Left renal pelvis (tissue), 4 donors: ENCODE measurements at places on chromosomes 6 and 20. TPM values are rescaled to one million over a fixed set of nuclear protein-coding genes. Genes with fewer than 3 reads are reported as not detected.

DNA sequence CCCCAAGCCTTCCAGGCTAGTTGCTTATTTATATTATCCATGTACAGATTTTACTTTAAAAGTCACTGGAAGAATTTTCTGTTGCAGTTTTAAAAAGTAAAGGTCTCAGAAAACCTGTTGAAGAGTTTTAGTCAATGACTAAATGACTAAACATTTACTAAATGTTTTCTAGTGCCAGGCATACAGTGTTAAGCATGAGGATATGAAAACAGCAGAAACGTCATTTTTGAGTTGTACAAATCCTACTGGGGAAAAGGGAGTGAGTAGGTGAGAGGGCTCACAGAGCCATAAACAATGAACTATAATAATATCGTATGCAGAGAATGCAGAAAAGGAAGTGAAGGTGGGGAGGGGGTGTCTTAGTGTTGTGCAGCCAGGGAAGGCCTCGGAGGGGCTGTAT lies 66.3 kb downstream of the MAN1A1 start:
- DNase-seq, result no peak

The F13A1 gene
- polyA plus RNA-seq, result 18.2 TPM

GRCh38 chr6:43817192-43817591 lies 47.2 kb downstream of the VEGFA start:
- no peak for DNase-seq

The CALHM5 gene
- 0.96 TPM for polyA plus RNA-seq

GRCh38 chr6:130781557-130781956 lies 45.6 kb upstream of the SMLR1 start:
- no peak for DNase-seq

The VSTM2L gene
- polyA plus RNA-seq, result 2.6 TPM

DNA sequence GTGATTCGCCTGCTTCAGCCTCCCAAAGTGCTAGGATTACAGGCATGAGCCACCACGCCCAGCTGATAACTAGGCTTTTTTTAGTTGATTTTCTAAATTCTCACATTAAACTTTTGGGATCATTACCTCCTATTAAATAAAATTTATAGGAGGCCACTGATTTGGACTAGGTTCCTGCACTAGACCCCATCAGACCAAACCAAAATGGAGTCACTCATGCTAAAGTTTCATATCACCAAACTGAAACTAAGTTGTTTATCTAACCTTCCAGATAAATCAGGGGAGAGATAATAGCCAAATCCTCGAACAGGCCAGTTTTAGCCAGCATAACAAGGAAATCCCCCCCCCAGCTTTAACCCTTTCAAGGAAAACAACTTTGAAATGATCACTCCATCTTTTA lies 98.4 kb upstream of the SLC22A16 start:
- DNase-seq, result no peak

GRCh38 chr20:38799203-38799602 lies 6.3 kb upstream of the PPP1R16B start:
- no peak for DNase-seq

- no peak for DNase-seq
Measured at GRCh38 chr20:53488775-53489272, 104.8 kb downstream of the ZNF217 start.

GRCh38 chr6:104940893-104941728 lies 15.8 kb upstream of the LIN28B start:
- no peak for DNase-seq

DNA sequence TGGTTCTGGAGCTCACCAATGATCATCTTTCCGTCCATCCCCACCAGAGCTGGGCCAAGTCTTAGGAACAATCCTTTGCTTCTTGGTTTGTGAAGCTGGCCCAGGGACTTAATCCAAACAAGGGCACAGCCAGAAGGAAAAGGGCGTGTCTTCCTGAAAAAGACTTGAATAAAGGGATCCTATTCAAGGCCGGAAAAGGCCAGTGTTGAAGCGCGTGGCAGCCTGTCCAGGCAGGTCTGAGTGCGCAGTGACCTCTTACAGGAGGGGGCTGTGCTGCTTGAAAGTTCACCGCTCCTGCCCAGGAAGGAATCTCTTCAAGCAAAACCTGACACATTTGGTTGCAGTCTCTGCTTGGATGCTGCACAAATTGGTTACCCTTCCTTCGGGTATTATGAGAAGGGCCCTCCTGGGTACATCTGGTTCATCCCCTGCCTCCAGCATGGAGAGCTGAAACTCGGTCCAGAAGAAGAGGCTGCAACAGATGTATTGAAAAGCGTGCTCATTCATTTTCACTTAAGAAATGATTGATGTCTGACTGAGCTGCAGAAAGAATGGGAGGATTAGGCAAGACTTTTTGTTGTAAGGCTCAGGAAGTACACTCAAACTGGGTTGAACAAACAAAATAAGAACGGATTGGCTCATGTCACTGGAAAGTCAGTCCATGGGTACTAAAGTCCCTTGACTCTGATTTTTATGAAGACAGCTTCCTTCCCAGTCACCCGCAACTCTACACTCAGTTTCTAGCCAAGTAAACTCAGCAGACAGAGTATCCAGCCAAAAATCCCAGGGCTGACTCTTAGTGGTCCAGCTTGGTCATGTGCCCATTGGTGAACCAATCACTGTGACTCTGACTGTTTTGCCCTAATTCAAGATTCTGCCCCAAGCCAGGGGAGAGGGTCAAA lies 136.3 kb downstream of the TFAP2C start:
- DNase-seq, result no peak

DNA sequence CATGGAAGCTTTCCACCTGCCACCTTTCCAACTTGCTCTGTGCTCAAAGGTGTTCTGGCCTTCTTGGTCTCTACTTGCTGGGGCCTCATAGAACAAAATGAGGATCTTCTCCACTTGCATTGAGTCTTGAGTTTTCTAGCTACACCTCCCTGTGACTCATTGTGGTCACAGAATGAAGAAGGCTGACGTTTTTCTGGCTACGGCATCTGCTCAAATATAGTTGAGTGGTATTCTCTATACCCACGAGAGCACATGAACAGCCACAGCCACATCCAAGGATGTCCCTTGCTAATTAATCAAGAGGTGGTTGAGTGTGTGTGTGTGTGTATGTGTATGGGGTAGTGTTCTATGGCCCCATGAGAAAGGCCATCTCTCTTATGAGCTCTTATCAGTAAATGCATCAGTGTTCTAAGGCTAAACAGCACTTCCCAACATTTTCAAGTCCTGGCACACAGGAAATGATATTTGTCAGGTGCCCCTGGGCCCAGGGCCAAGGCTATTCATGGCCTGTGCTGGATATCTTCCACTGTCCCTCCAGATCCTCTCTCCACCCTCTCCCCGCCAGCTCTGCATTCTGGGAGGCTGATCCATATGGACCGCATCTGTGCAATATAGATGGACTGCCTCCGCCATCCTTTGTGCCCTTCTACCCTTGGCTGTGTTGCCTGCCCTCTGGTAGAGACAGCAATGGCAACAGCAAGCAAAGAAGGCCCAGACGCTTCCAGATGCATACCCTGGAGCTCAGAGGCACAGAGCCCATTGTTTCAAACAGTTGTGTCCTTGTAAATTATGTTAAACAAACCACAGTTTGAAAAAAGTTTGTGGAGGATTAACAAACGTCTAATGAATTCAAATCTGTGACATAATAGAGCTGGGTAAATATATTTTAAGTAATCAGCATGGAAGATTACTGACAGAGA lies 150.2 kb downstream of the LRFN2 start:
- DNase-seq, result no peak

- DNase-seq, result no peak
Measured at GRCh38 chr20:62523473-62524203, 47.8 kb upstream of the GATA5 start.

- no peak for DNase-seq
Measured at GRCh38 chr6:149229096-149229495, 88.4 kb upstream of the TAB2 start.

The WFDC9 gene
- polyA plus RNA-seq, result not detected

- no peak for DNase-seq
Measured at GRCh38 chr6:167703781-167704180, 122.9 kb upstream of the AFDN start.

The SOX4 gene
- 158 TPM for polyA plus RNA-seq

- DNase-seq, result no peak
Measured at GRCh38 chr20:62737271-62737811, 28.7 kb downstream of the NTSR1 start.

- DNase-seq, result no peak
Measured at GRCh38 chr6:21750575-21750974, 157.0 kb downstream of the SOX4 start.

The WFDC12 gene
- not detected for polyA plus RNA-seq

- DNase-seq, result no peak
Measured at GRCh38 chr20:18284805-18285533, 3.4 kb upstream of the ZNF133 start.

DNA sequence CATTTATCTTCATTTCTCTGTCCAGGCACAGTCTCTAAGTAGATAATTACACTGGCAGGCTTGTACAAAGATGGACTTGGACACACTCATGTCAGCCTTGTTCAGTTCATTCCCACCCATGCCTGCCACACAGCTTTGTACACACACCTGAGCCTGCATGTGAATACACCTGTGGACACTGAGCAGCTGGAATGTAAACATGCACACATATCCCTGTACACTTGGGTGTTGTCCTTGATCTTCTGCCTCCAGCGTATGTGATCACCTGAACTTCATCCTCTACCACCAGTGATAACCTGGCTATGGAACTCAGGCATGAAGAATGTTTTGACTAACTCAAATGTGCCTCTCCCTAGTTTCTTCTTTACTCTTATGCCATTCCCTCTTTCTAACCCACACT lies 190.6 kb downstream of the DHX35 start:
- DNase-seq, result no peak

DNA sequence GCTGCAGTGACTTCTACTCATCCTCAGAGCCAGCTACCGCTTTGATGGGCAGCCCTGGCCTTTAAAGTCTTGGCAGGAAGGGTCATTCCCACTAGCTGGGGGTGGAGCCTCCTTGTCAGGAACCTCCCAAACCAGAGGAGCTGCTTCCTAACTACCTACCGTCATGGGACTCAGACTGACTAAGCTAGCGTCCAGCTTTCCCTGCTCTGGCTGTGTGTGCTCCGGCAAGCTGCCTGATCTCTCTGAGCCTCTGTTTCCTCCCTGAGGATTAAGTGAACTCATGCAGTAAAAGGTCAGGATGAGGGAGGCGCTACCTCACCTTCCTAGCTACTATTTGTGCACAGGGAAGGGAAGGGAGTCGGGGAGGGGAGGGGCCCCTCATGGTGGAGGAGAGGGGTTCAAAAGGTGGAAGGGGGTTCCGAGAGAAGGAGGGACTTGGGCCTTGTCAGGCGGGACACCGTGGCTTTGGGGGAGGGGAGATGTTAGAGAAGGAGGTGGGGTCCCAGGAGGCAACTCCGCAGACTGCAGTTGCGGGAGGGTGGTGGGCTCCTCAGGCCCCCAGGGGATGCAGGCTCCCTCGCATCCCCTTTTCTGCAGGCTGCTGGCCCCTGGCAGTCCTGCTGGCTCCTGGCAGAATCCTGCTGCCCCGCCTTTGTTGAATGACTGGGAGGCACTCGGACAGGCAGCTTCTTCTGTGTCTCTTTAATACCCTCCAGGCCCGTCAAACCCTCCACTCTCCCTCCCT lies 9.8 kb downstream of the DUSP15 start:
- no peak for DNase-seq

The ZNF322 gene
- 50.8 TPM for polyA plus RNA-seq

DNA sequence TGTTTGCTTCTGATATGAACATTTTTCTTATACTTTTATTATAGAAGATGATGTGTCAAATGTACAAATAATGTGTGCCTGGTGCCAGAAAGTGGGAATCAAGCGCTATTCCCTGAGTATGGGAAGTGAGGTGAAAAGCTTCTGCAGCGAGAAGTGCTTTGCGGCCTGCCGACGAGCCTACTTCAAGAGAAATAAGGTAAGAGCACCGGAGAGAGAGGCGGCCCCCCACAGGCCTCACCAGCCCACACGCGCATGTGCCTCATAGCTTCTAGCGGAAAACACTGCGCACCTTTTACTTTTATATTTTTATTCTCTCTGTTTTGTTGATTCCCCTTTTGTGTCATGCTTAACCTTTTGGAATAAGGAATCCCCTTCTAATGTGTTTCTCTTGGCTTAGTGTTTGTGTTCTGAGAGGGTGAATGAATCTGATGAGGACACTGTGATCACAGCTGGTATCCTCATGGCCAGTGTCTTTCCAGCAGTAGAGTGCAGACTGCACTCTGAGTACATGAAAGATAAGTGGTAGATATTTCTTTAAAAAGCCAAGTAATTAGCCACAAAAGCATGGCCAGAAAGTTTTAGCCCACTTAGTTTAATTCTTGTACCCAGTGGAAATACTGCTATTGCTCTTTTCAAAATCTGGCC lies 43.6 kb downstream of the SOBP start:
- no peak for DNase-seq

The KIF6 gene
- polyA plus RNA-seq, result 5.5 TPM

DNA sequence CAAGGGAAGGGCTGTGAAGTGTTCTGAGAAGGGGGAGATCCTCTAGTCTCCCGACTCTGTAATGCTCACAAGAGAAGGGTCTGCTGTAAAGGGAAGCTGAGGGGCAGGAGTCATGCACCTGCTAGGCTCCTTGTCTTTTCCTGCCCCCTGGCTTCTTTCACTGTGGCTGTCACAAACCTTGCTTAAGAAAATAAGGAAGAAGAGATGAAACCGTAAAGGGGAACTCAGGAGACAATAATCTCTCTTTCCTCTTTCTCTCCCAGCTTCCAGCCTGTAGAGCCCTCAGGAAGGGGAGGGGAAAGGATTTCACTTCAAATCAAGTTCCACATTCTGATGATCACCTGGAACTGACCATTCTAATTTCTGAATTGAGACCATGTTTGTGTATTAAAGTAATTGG lies 26.3 kb downstream of the SLC13A3 start:
- no peak for DNase-seq

DNA sequence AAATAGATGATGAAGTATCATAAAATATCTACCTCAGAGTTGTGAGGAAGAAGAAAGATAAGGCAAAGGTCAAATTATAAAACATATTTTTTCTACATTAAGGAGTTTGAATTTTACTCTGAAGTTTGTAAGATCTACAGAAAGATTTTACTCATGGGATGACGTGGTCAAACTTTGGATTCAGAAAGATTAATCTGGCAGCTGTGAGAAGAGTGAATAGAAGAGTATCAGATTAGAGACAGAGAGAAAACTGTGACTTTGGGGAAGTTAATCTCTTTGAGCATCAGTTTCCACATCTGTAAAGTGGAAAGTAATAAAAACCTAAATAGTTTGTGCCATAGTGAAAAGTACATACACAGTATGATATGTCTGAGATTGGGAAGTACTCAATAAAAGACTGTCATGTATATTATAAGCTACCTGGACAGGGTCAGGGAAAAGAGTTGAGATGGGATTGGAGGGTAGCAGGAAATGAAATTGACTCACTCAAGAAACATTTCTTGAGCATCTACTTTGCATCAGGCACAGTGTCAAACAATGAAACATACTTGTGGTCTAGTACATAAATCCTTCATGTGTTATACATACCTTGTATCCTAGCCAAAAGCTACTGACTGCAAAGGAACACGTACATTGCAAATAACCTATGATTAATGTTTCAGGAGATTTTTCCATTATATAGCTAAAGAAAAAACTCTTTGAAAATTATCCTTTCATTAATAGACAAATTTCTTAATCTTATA lies 222.1 kb downstream of the TMEM200A start:
- no peak for DNase-seq

The RNF182 gene
- polyA plus RNA-seq, result 2.7 TPM

The FLRT3 gene
- 51.1 TPM for polyA plus RNA-seq
